Suppressor macrophage treated with lipopolysaccharide for 4 hours (primary cell): ENCODE measurements at places on chromosomes 7 and 10.

- DNase-seq: peak; percentile 51
Observed at GRCh38 chr10:3538656-3539531, 246.1 kb downstream of the KLF6 start.

DNA sequence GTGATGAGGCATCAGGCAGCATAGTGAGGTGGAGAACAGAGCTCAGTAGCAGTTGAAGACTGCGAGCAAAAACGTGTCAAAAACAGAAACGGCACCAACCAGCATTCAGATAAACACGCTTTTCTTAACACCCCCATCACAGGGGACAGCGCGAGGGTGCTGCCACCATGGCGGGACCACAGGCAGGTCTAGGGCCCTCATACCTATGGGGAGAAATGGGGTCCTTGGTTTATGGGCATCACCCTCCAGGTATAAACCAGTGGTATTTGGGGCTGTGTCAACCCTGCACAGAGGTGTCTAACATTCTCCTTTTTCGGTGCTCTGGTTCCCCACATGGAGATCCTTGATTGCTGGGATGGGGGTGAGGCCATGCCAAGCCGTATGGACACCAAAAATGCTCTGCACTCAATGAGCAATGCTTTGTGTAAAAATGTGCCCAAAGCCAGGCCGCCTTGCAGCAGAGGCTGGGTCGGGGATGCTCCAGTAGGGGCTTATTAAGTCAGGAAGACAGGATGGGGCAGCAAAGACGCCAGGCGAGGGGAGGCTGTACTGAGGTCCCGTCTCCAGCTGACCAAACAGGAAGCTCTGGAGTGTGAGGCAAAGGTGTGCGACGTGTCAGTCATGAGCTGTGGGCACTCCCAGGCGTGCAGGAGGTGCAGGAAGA lies 191.5 kb downstream of the WDR37 start:
- DNase-seq: no peak

DNA sequence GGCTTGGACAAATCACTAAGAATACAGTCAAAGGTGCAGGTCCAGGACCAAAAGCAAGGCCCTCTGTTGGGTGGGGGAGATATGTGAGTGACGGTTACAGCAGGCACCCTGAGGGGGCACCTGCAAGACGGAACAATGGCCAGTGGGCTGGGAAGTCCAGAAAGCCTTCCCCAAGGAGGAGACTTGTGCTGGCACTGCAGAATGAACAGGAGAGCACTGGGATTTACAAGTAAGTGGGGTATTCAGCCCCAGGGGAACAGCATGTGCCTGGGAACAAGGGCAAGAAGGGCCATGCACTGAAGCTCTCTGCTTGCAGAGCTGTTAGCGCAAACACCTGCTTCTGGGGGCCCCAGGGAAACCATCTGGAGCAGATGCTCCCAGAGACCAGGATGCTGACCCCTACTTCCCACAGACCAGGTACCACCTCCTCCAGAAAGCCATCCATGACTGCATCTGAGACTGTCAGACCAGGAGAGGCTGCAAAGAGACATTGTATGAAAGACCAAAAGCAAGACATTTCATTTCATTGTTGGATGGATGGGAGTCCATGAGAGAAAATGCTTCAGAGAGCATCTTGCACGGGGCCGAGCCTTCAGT lies 24.6 kb upstream of the ZMIZ1 start:
- no peak for DNase-seq

GRCh38 chr7:132932296-132933071 lies 149.4 kb downstream of the CHCHD3 start:
- no peak for DNase-seq

DNA sequence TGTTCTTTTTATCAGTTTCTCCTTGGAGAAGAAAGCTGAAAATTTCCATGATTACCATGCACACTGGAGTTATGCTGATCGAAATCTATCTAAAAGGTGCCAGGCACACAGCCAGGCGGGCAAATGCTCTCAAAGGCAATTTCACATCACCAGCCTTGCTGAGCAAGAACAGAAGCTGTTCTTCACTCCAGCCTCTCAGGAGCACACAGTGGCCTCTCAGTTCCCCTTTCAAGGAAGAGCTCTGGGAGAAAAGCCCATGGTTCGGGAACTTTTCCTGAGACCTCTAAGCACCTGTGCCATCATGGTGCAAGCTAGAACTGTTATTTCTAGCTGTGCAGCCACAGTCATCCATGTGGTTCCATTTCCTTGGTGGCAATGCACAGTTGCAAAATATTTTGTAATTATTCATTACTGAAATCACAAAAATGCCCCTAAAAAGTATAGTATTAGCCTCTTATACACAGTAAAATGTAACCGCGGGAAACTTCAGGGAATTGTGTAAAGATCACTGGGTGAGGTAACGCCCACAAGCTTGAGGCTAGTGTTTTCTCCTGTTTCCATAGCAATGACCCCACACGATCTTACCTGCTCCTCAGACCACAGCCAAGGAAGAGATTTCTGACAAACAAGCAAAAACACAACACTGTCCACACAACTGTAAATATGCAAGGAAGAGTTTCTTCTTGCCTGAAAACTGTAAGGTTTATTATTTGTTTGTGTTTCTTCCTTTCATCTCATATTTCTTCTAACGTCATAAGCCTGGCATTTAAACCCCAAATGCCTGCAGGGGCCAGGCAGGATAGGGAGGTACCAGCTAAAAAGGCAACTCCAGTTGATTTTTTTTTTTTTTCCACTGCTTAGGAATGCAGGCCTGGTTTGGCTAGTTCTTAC lies 121.2 kb downstream of the FAM107B start:
- DNase-seq: peak; percentile 51

DNA sequence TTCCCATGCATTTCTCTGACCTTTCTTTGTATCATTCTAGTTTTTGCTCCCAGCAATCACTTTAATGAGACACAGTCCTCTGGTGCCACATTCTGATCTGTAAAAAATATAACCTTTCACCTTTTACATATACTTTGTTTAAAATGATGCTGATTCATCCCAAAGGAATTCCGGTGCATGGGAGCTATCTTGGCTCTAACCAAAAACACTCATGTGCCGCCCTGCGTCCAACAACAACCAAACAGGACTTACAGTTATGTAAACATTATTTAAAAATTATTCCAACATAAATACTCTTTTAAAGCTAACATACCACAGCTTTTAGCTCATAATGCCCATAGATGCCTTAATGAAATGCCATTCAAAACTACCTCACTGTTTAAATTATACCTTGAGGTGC lies 7.7 kb upstream of the OPALIN start:
- DNase-seq: no peak

GRCh38 chr10:119409906-119410305 lies 132.6 kb downstream of the RGS10 start:
- no peak for DNase-seq

- DNase-seq: peak; percentile 27
Observed at GRCh38 chr10:102118867-102119266, 1.3 kb downstream of the LDB1 start.
